ENCODE measurements at places on chromosomes 1 and 21.

DNA sequence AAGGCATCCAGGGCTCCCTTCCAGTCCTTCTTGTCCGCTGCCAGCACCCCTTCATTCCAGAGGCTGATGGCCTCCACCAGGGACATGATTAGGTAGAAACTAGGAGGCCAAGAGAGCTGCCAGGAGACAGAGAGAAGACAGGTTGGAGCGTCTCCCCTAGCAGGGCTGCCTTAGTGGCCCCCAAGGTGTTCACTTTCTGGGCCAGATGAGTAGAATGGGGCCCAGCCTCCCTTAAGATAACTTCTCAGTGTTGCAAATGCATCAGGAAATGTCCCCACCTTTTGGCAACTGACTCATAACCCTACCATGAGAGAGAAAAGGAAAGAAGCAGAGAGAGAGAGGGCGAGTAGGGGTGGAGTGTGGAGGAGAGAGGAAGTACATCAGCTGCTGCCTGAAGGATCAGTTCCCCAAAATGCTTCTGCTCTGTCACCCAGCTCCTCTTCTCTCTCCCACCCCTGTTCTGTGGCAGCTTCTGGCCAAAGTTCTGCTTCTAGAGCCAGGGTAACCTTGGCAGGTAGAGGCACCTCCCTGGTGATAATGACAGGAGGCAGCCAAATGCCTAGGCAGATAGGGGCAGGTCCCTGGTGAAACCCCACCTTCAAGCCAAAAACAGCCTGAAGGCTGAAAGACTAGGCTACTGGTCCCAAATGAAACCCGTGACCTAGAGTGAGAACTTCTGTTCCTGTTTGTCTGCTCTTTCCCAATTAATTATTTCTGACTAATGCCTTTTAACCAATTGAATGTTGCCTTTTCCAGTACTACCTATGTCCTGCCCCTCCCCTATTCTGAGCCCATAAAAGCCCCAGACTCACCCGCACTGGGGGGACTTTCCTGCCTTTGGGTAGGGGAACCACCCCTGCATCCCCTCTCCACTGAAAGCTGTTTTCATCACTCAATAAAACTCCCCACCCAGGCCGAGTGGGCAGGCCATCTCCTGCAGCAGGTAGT lies at the start of gene NCF2:
Gene NCF2 (minus strand): TSS at position 216 of the 948 bp plus-strand sequence. CDS start 130 bp downstream, at position 86.
- DNase-seq: no peak

DNA sequence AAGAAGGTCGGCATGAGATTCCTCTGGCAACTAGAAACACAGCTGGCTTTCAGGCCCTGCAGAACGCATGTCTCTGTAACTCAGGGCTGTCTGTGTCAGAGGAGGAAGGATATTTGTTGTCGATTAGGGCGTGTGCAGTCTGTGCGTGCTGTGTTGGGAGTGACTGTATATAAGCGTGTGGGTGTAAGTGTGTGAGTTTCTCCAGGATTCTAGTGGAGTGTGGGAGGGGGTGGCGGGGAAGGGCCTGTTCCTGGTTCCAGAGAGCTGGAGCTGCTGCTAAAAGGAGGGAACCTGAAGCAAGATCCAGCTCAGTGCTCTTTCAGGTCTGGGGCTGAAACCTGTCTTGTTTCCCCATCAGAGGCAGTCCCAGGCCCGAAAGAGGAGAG lies 74.3 kb downstream of the SLC16A1 start:
- no peak for DNase-seq

DNA sequence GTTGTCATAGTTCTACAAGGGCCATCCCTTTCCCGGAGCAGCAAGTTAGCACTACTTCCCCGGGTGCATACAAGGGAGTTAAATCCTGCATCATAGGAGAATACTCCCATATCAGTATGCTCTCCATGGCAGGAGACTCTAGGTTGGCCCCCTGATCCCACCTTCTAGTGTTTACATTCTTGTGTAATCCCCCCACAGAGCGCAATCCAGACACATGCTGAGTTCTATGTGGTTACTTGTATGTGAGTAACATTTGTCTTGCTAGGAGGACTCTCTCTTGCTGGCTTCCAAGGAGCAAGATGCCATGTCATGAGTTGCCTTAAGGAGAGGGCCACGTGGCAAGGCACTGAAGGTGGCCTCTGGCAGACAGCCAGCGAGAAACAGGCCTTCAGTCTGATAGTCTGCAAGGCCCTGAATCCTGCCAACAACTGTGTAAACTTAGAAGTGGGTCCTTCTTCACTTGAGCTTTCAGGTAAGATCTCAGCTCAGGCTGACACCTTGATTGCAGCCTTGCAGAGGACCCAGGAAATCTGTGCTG lies 155.3 kb downstream of the CDC7 start:
- no peak for DNase-seq

GRCh38 chr1:186626356-186626932 lies 53.8 kb downstream of the PTGS2 start:
- no peak for DNase-seq

DNA sequence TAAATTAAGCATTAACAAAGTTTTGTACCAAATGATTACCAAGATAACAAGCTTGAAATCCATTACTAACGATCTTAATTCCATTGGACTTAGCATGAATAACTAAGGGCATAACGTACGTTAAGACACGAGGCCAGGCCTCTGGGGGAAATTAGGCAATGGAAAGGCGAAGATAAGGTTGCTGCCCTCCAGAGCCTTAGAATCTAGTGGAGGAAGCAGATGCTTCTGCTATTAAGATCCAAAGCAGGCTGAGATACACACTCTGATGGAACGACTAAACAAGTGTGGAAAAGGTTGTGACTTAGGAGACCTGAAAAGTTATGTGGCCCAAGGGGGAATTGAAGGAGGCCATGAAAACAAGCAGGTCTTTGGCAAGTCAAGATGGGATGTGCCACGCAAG lies 6.0 kb downstream of the AKNAD1 start:
- DNase-seq: no peak

DNA sequence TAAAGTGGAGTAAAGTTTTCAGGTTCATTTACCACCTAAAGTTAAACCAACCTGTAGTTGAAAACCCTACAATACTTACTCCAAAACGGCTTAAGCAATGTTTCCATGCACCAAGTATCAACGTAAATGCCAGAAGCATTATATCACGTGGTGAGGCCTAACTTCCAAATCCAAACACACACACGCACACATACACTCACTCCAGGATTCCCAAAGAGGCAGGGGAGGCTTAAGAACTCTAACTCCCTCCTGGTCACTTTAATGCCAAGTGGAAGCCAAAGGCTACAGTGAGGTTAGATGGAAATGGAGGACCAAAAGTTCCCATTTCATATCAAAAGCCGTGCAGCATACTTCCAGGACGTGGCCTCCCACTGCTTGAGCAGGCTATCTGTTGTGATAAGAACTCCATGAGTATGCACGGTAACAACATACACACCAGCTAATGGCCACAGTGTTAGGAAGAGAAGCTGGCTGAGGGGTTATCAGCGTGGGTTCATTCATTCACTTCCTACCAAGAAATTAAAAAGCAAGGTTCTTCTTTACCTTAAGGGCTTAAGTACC lies 224.1 kb downstream of the SLC45A1 start:
- no peak for DNase-seq

- DNase-seq: peak; percentile 51
These were observed 760 bp upstream of the NPHP4 start for GRCh38 chr1:5992814-5993555.

GRCh38 chr1:68173936-68174737 lies 58.2 kb downstream of the WLS start:
- DNase-seq: peak; percentile 40

GRCh38 chr1:143717434-143717833 lies 254.4 kb downstream of the FAM72C start:
- DNase-seq: no peak

GRCh38 chr1:73998348-73998959 lies 199.5 kb downstream of the LRRIQ3 start:
- DNase-seq: peak; percentile 46

- DNase-seq: no peak
These were observed 99.6 kb downstream of the ODF2L start for GRCh38 chr1:86296305-86297205.

DNA sequence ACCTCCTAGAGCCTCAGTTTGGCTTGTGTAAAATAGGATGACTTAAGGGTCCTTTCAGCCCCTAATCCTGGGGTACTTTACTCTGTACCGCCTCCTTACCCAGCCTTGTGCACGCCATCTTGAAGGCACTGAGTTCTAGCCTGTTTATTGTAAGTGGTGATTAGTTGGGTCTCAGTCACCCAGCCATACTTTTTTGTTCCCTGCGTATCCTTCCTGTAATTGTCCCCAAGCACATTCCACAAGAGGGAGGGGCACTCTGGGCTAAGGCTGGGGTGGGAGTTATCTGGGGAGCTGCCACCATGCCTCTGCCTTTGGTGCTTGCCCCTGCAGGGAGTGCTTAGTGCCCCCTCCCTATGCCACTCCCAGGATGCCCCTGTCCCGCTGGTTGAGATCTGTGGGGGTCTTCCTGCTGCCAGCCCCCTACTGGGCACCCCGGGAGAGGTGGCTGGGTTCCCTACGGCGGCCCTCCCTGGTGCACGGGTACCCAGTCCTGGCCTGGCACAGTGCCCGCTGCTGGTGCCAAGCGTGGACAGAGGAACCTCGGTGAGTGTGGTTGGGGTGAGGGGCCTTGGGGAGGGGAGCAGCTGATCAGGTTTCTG lies 856 bp downstream of the FDPS start:
- peak; percentile 13 for DNase-seq

DNA sequence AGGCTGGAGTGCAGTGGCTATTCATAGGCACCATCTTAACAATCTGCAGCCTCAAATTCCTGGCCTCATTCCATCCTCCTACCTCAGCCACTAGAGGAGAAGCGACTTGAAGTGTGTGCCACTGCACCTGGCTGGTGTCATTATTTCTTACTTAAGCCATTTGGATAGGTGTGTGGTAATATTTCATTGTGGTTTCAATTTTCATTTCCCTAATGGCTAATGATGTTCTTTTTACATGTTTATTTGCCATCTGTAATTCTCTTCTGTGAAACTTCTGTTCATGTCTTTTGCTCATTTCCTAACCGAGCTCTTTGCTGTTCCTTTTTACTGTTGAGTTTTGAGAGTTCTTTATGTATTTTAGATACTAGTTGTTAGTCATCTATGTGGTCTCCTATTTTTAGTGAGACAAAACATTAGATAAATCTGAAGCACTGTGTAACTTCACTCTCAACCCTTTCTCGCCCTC lies 66.8 kb downstream of the SLC27A3 start:
- DNase-seq: no peak

GRCh38 chr1:9603766-9604753 lies 15.3 kb downstream of the TMEM201 start:
- no peak for DNase-seq

GRCh38 chr1:30145723-30146303 lies 577.6 kb downstream of the MATN1 start:
- no peak for DNase-seq

DNA sequence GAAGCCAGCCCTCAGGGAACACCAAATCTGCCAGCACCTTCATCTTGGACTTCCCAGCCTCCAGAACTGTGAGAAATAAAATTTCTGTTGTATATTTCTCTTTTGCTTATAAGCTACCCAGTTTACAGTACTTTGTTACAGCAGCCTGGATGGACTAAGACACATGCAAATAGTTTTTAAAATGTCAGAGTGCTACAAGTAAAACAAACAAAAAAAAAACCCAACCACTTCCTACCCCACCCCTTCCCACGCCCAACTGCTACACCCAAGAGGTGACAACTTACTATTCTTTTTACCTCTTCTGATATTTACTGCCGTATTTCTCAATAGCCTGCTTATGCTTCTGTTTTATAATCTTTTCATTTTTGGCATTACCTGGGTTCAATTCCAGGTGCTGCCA lies 8.6 kb upstream of the SPSB1 start:
- no peak for DNase-seq

GRCh38 chr1:99560207-99561040 lies 85.5 kb upstream of the PALMD start:
- no peak for DNase-seq

DNA sequence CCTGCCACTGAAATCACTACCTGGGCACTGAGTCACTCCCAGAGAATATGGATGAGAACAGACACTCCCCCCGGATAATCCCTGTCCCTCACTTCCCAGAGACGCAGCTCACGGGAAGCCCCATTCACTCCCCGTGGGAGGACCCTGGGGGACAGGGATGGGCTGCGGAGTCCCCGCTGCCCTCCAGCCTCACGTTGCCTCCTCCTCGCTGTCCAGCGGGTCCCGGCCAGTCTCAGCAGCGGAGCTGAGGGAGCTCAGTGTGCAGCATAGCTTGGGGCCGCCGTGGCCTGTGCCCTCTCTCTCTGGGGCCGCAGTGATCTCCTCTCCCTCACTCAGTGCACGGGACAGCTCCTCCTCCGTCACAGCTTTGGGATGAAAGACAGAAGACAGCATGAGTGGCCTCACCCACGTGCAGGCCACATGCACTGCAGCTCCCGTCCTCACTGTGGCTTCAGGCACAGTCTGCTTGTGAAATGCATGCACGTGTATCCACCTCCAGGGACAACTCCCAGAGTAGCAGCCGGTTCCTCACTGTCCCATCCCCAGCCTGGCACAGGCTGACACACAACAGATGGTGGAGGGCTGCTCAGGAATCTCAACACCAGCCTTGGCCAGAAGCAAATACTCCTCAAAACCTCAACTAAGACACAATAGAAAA lies 7.4 kb downstream of the CFAP410 start:
- DNase-seq: no peak

DNA sequence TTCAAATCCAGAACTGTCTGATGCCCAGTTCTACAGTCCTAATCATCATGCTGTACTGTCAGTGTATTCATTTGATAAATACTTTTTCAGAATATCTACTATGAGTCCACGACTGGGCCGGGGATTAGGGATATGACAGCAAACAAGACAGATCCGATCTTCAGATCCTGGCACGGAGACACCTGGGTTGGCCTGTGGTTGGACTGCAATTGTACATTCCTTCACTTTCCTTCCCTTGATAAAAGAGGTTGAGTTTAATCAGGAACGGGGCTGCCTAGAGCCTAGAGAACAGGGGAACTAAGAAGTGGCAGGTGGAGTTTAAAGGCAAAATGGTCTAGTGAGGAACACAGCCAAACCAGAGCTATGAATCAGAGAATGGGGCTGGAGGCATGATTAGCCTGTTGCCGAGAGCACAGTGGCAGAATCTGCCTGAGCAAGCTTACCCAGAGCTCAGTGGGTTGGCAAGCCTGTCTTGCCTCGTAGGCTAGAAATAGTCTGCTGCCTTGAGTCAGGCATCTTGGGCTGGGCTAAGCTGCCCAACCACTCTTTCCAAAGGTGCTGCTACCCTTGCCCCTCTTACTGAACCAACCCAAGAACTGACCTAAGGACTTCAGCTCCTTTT lies 38.1 kb upstream of the PTCH2 start:
- DNase-seq: no peak

DNA sequence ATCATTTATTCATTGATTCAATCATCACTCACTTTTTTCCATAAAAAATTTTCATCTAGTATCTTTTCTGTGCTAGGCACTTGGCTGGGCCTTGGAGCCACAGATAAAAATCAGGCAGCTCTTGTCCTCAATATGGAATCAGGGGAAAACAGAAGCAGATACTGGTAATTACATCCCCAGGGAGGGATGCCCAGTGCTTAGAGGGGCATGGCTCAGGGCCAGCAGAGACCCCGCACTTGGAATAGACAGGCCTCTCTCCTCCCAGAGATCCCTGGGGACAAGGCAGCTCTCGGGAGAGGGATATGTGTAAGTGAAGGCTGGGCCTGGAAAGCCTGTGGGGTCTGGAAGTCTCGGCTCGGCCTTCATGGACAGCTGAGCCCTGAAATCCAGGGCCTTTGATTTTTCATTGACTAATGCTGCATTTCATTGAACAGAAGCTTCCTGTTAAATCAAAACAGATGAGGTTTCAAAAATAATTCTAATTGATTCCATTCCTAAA lies 180.4 kb downstream of the FOXD2 start:
- no peak for DNase-seq

- DNase-seq: no peak
These were observed 47.5 kb upstream of the FOXO6 start for GRCh38 chr1:41313661-41314131.
